Iris pigment epithelial cell (primary cell): ENCODE measurements at places on chromosomes 3 and 15.
A peak's percentile ranks its signal among the peaks of the same experiment; 100 is the strongest.

- DNase-seq = no peak
Observed at GRCh38 chr15:80052597-80053304, 6.7 kb upstream of the ZFAND6 start.

GRCh38 chr15:33419701-33420100 lies 108.9 kb downstream of the RYR3 start:
- DNase-seq = no peak

DNA sequence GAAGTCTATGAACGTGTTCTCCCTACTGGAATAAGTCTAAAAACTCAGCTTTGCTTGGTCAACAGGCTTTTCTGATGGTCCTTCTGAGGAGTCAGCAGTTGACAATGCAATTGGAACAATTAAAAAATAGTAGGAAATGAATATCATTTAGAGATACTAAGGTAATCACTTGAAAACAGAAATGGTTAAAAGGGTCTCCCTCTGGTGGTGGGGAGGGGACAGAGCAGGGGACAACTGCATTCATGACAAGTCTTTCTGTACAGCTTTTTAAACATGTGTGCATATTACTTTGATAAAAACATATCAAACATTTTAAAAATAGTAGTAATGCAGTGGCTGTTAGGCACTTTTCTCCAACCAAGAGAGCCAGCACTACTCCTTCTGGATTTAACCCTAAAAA lies 119.9 kb upstream of the FHIT start:
- DNase-seq = peak; percentile 3

DNA sequence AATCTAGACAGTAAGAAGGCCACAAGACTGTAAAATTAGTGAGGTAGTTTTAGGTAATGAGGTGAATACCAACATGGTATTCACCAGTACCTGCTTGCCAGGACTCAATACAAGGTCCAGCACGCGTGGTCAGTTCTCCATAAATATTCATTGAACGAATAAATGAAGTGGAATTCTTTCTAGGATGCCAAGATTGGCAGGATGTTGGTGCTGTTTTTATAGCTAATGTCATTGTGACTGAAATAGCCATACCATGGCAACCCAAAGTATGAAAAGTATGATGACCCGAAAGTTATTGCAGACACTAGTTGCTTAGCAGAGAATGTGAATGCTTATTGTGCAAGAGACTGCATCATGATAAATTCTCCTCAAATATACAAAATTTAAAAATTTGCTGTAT lies 307.2 kb downstream of the KCNH8 start:
- DNase-seq = no peak

GRCh38 chr15:66505430-66505811 lies 295 bp downstream of the ZWILCH start:
- peak; percentile 72 for DNase-seq

DNA sequence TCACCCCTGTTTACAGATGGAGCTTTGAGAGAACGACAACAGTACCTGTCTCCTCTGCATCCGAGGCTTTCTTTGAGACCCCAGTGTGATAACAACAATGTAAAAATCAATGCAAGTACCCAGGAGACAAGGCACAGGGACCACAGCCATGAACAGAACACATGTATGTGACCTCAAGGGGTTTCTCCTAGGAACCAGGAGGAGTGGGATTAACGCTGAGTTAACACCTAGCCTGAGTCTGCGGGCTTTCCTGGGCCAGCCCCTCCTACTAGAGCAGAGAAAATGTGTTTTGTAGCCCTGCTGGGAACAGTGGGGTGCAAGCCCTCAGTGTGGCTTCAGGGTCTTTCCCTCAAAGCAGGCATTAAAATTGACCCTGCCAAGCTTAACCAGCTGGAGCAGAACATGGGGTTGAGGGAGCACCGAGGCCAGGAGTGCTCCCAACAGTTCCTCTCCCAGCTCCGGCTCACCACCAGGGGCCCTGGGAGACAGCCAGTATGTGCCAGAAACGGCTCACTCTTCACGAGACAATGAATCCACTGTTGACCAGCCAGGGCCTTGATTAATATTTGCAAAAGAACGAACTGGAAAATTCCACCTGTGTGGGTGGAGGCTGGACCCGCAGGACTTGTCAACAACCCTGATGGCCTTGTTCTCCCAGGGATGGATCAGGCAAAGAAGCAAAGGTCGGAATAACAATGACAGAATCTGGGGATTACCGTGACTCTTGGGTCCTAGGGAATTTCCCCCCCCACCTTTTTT lies 3.6 kb downstream of the CHDH start:
- peak; percentile 18 for DNase-seq

DNA sequence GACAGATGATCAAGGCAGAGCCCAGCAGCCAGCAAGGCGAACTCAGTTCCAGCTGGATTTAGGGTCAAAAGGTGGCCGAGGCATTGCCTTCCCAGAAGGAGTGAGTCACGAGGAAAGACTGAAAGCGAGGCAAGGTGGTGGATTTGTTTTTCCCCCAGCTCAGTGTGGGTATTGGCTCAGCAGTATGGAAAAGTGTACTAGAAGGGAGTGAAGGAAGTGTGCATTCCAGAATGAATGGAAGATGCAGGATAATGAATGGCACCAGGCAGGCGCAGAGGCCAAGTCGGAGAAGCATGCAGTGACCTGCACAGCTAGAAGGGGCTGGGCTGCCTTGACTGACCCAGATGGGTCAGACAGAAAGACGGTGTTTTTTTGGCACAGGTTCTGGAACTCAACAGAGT lies 46.3 kb downstream of the FOXP1 start:
- peak; percentile 83 for DNase-seq

- DNase-seq = no peak
Observed at GRCh38 chr3:160098926-160099626, 110.4 kb downstream of the IL12A start.

DNA sequence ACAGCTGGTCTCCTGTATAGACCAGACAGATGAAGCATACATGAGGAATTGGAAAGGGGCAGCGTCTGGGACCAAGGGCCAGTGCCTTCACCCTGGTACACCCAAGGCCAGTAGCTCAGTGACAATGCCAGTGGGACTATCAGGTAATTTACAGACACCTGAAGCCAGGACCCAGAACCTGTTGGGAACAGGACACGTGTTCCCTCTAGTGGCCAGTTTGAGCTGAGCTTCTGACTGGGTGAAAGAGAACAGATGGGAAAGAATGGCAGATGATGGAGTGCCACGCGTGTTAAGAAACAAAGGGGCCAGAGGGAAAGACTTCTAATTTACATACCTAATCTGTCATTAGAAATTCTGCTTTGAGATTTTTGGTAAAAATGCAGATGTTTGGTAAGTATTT lies 5.1 kb upstream of the SLC25A38 start:
- DNase-seq = peak; percentile 39

GRCh38 chr3:94654096-94654495 lies 591.2 kb downstream of the NSUN3 start:
- no peak for DNase-seq

- peak; percentile 88 for DNase-seq
Observed at GRCh38 chr3:101077361-101078011, 84.3 kb upstream of the ABI3BP start.

GRCh38 chr3:132804498-132804897 lies 82.3 kb upstream of the NPHP3 start:
- DNase-seq = peak; percentile 12

- peak; percentile 54 for DNase-seq
Observed at GRCh38 chr15:97968380-97968779, 7.9 kb downstream of the ARRDC4 start.

DNA sequence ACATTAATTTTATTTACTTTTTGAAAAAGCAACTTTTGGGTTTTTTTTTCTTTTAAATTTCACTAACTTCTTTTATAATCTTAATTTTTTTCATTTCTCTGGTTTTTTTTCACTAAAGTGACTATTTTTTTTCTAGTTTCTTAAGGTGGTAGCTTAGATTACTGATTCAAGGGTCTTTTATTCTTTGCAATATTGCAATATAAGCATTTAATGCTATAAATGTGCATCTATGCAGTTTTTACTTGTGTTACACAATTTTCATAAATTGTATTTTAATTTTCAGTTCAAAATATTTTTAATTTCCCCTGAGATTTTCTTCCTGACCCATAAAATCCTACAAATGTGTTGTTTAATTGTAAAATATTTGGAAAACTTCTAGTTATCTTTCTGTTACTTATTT lies 535.8 kb downstream of the GABRG3 start:
- DNase-seq = no peak

DNA sequence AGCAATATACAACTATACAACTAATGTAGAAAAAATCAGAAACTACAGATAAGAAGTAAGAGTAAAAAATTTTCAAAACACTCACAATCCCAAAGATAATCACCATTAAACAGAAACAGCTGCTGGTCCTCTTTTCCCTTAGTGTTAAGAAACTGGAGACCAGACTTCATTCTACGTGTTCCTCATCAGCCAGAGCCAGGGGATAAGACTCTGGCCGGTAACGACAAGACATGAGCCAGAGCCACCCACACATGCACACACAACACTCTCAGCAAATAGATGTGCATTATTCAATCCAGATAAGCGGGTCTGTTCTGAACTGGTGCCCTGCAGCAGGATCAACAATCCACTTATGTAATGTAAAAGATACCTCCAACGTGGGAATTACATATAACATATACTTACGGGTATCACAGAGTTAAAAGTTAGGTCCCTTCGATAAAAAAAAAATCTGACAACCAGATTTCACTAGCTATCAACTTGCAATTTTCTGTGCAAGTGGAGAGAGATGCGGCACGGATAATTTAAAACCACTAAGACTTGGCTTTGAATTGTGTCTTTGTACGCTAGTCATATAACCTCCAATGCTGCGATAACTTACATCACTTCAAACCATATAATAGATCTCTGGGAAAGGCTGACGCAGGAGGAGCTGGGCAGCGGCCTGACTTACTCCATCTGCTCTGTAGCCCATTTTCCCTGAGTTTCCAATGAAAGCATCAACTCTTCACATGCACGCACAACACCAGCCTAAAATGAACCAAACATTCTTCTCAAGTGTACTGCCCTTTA lies 17.8 kb downstream of the PRICKLE2 start:
- peak; percentile 55 for DNase-seq

DNA sequence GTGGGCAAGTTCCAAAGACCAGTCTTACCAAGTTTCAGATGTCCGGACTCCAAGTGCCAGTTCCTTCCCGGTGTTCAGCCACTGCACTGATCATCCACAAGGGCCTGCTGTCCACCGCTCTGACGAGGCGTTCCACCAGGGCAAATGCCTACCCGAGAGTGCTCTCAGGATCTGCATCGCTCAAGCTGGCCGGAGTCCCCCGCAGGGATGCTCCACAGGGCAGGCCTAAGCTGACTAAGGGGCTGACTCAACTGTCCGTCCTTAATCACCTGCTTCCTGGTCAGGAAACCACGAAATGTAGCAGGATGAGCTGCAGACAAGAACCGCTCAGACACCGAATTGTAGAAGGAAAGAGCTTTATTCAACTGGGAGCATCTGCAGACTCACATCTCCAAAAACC lies 341.6 kb downstream of the KCNH8 start:
- DNase-seq = no peak

DNA sequence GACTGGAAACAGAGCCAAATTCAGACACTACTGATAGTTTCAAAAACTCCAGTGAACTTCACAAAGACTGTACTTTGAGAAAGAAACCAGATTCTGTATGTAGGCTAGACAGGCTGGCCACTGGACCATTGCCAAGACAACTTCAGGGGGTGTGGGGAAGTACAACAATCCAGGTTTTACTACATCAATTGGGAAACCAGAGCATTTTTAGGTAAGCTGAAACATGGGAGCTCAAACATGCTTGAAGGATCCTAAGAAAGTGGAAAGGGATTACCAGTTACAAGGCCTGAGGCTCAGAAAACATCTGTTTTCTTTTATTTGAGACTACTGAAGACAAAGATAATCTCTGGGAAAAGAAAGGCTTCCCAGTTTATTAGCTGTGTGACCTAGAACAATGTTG lies 26.9 kb upstream of the ZNF280D start:
- DNase-seq = peak; percentile 75

DNA sequence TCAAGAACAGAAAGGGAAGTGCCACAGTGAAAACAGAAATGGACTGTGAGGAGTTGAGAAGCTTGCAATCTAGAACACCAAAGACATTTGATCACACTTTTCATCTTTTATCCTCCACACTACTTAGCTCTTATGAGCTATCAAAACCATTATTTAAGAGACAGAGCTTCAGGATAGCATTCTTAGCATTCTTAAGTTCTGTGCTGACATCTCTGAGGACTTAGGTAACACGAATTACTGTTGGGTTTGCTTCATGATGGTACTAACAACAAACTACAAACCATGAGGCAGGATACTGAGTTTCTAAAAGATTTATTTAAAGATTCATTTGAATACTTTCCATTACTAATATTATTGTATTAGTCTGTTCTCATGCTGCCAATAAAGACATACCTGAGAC lies 1038.6 kb downstream of the TUSC7 start:
- DNase-seq = peak; percentile 15

DNA sequence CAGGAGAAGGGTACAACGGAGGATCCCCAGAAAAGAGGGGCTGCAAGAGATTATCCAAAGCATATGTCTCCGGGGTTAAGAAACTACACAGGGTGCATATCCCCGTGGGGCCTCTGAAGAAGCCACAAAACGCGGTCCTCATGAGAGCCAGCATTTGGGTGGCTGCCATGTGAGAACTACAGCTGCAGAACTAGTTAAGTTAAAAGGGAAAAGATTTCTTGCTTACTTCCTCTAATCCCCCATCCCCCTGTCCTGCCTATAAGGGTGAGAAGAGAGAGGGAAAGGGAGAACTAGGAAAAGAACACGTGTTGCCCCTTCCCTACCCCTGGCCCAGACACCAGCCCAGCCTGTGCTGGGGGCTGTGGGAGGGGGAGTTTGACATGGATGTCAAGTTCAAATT lies 70.4 kb upstream of the PCSK6 start:
- DNase-seq = no peak

DNA sequence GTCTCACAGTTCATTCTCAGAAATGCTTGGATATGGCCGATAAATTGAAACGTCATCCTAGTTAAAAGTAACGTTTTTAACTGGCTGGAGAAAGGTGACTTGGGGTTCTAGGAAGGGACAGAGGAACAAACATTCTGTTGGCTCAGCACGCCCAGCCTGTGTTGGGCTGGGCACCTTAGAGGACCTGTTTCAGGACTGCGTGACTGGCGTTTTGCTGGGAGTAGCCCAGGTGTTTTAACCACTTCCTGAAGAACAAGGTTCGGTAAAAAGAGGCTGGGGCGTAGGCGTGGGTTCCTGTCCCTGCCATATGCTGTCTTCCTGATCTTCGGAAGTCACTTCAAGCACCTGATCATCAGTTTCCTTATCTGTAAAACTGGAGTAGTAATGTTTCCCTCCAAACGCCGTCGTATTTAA lies 1.1 kb upstream of the TLNRD1 start:
- no peak for DNase-seq
